HuH-7.5 (cell line): ENCODE measurements at places on chromosomes 1 and 21.

DNA sequence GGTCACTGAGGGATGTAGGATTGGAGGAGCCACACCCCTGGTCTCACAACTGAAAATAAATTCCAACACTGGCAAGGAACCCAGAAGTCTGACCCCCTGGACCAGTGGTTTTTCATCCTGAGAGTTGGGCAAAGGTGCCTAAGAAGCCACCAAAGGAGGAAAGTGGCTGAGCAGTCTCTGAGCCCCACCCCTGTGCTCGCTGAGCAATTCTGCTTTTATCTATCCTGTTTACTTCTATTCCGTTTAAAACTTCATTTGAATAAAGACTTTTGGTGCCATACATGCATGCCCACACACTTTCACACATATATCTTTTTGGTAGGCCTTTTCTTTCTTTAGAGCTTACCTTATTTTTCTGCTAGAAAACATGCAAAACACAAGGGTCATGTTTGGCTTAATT is 13.9 kb upstream of the CD53 start:
- no peak for DNase-seq

- DNase-seq, result no peak
Observed at GRCh38 chr1:183952101-183952500, 85.4 kb downstream of the COLGALT2 start.

- no peak for DNase-seq
Observed at GRCh38 chr1:177897998-177898654, 71.7 kb downstream of the SEC16B start.

GRCh38 chr1:169368406-169368769 is 393 bp downstream of the BLZF1 start:
- no peak for DNase-seq

DNA sequence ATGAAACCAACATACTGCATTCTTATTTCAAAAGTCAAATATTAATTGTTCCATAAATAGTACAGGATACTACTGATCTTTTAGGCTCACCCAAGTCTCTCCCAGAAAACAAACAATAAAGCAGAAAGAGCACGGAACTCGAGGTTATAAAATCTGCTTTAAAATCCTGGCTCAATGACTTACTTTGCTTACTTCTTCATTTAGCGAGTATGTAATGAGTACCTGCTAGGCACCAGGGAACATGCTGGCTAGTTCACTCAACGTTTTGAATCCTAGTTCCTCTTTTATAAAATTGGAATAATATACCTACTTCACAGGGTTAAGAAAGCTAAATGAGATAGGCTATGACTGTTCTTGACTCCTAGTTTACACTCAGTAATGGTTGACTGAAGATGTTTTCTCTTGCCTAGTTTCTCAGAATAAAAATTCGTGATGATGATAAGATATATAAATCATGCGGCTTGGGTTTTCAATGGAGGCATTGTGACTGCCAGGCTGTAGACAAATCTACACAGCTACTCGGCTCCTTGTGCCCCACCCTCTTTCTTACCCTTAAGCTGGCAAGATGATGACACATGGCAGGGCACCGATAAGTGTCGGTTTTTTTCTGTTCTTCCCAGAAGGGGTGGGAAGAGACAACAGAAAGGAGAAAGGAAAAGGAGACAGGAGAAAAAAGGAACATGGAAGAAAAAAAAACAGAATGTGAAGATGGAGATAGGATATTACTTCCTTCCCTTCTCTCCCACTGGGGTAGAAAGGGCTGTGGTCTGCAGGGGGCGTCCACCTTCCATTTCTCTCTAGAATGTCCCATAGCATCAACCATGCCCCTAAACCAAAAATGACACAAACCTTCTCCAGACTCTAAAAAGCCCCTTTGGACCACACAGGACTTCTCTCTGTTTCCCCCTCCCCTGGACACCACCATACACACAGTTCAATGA is 507.1 kb downstream of the SMYD3 start:
- DNase-seq, result no peak

GRCh38 chr1:14296795-14297194 is 301.7 kb upstream of the KAZN start:
- no peak for DNase-seq

GRCh38 chr1:214004014-214004413 is 16.2 kb downstream of the PROX1 start:
- DNase-seq, result no peak

DNA sequence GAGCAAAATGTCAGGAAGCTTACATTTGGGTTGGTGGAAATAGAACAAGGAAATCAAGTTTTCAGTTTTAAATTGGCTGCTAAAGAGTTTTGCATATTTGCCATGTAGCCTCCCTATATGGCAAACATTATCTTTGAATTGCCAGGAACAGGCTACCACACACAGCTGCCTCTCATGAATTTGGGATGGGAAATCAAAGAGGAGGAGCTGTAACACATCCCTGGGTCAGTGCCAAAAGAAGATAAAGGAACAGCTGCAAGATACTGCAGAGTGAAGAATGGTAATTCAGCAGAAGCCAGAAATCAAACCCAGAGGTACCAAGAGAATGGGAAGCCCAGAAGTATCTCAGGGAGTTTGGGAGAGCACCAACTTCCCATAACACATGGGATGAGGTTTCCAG is 18.6 kb upstream of the RASAL2 start:
- DNase-seq, result no peak

GRCh38 chr21:38196036-38196435 is 60.8 kb upstream of the KCNJ15 start:
- no peak for DNase-seq

DNA sequence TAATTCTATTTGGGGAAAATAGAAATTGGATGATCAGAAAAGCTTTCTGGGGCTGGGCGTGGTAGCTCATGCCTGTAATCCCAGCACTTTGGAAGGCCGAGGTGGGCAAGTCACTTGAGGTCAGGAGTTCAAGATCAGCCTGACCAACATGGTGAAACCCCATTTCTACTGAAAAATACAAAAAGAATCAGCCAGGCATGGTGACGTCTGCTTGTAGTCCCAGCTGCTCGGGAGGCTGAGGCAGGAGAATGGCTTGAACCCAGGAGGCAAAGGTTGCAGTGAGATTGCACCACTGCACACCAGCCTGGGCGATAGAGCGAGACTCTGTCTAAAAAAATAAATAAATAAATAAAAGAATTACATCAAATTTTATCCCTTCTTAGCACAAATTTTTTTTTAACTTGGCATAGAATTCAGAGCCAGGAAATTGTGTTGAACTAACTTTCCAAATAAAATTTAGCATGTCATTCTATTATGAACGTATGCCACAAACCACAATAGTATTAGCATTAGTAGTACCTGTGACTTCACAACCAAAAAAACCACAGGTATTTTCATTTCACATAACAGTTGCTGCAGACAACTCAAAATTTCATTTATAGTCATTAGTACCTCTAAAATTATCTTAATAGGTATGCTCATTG is 4.5 kb upstream of the ANKRD13C start:
- DNase-seq, result no peak

GRCh38 chr1:18304151-18304869 is 176.4 kb upstream of the KLHDC7A start:
- DNase-seq, result no peak

DNA sequence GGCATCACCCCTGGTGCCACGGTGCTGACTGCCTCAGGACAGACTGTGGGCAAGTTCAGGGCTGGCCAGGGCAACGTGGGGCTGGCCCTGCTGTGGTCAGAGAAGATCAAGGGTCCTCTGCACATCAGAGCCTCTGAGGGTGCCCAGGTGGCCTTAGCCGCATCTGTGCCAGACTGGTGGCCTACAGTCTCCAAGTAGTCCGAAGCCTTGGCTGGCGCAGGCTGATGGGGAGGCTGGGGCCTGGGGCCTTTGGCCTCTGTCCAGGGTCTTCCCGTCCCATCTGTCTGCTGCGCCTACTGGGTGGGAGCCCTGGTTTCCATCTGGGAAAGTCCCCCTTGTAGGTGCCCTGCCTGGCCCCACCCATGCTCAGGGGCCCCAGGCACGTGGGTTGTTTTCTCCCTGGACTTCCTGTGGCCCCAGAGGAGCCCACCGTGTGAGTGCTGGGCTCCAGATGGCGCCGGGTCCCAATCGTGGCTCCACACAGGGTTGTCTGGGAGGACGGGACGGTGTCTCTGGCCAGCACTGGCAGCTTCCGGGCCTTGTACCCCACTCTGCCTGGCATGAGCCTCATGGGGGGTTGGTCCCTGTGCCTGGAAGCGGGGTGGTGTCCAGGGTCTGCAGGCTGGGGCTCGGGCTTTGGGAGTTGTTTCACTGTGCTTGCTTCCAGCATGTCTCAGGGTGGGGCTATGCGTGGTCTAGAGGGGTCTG is 9.9 kb downstream of the IBA57 start:
- DNase-seq, result no peak

- DNase-seq, result no peak
Observed at GRCh38 chr1:232547938-232548484, 81.9 kb downstream of the SIPA1L2 start.

GRCh38 chr1:2272686-2273400 is 44.7 kb downstream of the SKI start:
- DNase-seq, result no peak

GRCh38 chr1:192726820-192727504 is 81.9 kb upstream of the RGS2 start:
- DNase-seq, result no peak

DNA sequence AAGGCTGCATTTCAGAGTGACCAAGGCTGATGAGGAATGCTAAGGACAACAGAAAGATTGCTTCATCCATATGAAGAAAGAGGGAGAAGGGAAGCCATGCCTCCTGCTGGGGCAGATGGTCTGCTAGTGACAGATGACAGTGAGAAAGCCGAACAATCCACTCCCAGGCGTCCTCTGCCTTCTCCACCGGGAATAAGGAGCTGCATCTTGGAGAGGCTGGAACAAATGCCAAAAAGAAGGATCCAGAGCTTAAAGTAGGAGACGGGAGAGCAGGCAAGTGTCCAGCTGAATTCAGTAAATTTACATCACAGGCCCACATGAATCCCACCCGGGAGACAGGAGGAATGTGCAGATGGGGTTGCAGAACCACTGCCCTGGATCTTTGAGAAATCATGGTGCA is 33.4 kb downstream of the DDX20 start:
- DNase-seq, result no peak

DNA sequence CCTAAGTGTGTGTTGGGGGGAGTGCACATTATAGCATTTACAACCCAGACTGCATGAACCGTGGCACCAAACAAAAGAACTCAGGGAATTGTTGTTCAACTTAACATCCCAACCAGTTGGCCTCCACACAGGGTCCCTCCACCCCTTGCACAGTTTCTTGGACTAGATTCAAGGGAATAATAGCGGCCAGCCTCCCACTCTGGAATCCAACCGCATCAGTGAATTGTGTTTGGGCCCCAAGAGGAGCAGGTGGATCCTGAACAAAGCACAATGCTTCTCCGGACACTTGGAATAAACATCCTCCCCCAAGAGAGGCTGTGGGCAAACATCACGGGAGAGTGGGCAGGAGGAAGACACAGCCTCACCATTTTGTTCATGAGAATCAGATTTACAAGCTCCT is 18.2 kb downstream of the CD34 start:
- no peak for DNase-seq

- DNase-seq, result no peak
Observed at GRCh38 chr1:151510020-151510405, 1.2 kb upstream of the CGN start.

DNA sequence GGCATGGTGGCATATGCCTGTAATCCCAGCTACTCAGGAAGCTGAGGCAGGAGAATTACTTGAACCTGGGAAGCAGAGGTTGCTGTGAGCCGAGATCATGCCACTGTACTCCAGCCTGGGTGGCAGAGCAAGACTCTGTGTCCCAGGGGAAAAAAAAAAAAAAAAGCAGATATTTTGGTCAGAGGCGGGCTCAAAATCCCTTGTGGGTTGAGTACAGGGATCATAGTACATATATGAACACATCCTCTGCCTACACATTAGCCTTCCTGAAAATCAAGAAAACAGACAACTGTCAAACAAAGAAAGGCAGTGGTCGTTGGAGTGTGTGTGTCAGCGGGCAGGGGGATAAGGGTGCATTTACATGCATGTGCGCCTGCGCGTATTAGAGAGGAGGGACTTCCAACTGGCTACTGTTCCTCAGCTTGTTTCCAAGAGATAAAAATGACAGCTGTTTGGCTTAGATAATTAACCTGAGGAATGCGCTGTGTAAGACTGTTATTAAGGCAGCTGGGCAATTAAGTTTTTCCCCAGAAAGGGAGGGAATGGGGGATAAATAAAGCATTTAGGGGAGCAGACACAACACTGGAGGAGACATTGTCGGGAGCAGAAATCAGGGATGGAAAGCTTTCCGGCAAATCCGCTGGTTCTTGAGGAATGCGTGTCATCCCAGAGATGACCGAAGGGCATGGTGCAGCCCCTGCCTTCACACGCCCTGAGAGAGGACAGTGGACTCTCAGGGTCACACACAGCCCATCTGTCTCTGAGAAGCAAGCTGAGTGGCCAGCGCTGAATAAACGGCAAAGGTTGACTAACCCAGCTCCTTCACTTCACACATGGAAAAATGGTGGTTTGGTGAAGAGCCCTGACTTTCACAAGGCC is 6.4 kb downstream of the LAMB3 start:
- DNase-seq, result no peak

DNA sequence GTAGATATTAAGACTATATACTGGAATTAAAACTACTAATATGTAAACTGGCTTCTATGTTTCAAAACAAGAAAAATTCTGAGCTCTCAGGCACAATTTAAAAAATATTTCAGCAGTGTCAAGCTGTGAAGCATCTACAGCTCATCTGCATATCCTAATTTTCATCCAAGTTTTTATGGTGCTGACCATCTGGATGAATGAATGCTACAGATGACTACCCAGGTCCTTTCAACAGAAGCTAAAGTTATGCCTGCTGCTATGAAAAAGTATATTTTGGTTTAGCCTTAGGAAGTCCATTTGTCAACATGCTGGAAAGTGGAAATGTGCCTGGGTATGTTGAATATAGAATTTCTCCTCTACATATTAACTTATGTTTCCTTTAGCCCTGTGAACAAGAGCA is 206.9 kb downstream of the NEGR1 start:
- DNase-seq, result no peak

GRCh38 chr21:27408826-27409225 is 441.9 kb upstream of the ADAMTS5 start:
- DNase-seq, result no peak

GRCh38 chr1:209202830-209203532 is 380.5 kb upstream of the CAMK1G start:
- peak; percentile 25 for DNase-seq

- DNase-seq, result no peak
Observed at GRCh38 chr1:175314300-175314699, 121.7 kb upstream of the KIAA0040 start.

DNA sequence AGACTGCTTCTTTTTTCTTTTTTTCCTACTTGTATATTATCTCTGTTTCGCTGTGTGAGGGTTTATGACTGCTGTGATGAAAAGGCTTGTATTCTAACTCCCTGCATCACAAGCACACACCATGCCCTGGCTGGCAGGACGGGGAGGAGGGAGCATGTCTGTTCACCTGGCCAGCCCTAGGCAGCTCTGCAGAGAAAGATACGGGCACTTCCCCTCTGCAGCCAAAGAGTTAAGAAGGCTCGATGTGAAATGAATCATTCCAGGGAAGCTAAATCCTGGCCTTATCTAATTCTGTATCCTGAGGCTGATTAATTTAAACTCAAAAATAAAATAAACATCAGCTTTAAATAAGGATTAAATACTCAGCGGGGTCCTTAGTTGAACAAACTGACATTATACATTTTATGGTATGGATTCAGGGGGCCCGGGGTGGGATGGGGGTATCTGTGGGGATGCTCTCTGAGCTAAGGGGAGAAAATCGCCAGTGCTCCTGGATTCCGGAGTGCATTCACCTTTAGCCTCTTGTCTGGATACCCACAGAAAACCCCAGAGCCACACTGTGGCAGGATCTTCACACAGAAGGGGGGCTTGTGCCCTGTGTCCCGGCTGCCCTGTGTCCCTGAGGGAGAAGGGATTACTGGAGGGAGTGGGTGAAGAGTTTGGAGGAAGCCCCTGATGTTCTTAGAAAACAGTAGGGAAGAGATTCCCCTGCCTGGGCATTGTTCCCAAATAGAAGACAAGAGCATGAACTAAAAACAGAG is 321.5 kb downstream of the NPHP4 start:
- DNase-seq, result no peak
